ENCODE measurements at places on chromosomes 2 and 18. TPM values are rescaled to one million over a fixed set of nuclear protein-coding genes. Genes with fewer than 3 reads are reported as not detected.

TRIM43B gene
- total RNA-seq = not detected

DQX1 gene
- not detected for total RNA-seq

FTCDNL1 gene
- 7.9 TPM for total RNA-seq

RUFY4 gene
- total RNA-seq = not detected

FBXO15 gene
- total RNA-seq = not detected

ABHD3 gene
- total RNA-seq = 3.8 TPM

ZNF142 gene
- total RNA-seq = 42.9 TPM

AQP12A gene
- not detected for total RNA-seq

GRCh38 chr18:45328811-45329210 is 286.5 kb upstream of the SLC14A2 start:
- no peak for DNase-seq

DNA sequence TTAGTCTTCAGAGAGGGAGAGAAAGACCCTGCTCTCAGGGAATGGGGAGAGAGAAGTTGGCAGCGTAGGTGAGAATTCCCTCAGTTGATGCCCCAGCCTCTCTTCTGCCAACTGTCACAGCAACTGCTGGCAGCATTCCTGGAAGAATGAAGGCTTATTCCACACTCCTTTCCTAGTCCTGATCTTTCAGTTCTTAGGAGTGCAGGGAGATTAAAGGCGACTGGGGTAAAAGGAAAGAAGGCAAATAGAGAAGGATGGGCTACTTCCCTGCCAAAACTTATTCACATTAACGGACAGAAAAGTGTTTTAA is 65.9 kb upstream of the ACAA2 start:
- no peak for DNase-seq

DNA sequence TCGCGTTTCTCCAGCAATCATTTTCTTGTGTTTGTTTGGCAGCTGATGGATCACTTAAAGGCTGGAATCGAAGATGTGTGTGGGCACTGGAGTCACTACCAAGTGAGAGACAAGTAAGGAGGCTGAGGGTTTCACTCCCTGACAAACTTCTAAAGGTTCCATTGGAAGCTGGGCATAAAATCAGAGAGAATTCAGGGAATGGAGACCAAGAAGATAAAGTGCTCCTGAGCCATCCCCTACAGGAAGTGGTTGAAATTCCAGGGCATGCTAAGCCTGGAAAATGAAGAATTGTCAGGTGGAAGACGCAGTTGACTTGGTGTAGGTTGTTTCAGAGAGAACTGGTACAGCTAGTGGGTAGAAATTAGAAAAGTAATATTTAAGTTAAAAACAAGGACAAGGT is 39.1 kb downstream of the SLC9A4 start:
- DNase-seq = no peak

GRCh38 chr2:221845021-221845365 is 272.9 kb upstream of the EPHA4 start:
- no peak for DNase-seq

GRCh38 chr2:127389778-127390435 is 2.1 kb upstream of the MAP3K2 start:
- no peak for DNase-seq

- no peak for DNase-seq
Observed at GRCh38 chr2:205989271-205990071, 96.5 kb downstream of the INO80D start.

DNA sequence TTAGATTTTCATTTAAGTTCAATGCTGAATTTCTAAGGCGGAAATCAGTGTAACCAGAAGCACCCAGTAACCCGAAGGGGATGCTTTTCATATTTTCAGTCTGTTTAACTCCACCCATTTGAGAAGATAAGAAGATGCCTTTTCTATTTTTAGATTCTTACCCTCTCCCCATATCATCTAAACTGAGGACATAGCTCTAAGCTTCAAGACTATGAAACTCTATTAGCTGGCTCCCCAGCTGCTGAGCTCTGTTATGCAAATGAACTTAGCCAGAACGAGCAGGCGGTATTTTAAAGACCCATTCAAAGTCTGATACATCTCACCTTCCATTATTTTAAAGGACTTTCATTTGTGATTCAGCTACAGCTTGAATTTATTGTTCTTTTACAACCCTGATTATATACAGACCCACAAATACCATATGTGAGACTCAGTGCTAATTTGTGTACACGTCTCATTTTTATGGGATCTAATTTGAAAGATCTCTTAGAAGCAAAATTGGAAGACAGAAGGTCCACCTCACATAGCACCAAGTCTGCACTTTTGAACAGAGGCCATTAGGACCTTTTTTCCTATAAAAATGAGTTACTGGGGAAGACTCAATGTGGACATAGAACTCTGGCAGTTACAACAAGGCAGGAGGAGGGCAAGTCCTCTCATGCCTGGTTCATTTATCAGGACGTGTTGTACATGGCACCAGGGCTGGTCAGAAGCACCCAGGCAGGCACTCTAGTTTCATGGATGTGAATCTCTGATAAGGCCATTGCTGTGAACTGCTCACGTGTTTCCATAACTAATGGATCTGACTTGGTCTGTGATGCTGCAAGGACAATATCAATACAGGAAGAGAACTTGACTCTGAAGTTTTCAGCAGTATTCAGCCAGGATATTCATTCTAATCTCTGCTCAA is 16.3 kb downstream of the CDC42EP3 start:
- DNase-seq = no peak

GRCh38 chr2:224948859-224949258 is 93.4 kb downstream of the DOCK10 start:
- no peak for DNase-seq

DNA sequence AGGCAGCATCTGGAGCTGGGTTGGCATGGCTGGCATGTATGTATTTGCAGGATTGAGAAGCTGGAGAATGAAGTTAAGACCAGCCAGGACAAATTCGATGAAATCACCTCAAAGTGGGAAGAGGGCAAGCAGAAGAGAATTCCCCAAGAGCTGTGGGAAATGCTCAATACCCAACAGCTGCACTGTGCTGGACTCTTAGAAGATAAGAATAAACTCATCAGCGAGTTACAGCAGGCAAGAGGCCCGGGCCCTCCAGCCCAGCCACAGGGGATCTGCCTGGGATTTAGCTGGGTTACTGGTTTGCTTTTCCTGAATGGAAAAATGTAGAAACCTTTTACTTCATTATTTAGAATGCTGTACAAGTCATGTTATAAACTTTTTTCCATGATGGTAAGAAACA is 22.5 kb downstream of the DRC1 start:
- no peak for DNase-seq

Measured in gastrocnemius medialis (tissue), 4 donors.